ENCODE measurements at places on chromosomes 2 and 18.

DNA sequence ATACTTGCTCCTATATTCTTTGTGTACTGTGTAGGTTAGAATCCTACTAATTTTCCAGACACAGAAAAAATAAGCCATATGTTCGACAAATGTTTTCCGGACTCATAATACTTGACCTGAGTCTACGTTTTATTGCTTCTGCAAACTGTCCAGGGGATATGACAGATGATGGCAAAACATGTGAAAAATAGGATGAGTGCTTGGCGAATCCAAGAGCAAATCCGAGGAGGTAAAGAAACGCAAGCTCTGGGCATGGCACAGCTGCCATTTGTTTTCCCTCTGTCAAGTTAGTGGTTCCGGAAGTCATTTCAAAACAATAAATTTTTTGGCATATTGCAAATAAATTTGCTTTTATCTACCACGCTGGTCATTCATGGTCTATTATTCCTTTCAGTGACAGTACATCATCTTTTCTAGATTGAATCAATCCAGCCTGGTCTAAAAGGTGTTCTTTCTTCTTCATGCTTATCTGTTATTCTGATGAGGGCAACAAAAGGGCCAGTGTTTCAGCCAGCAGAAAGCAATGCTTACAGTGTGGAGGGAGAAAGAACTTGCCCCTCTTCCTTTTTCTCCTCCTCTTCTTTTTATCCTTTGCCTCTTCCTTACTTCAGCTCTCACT, 476.1 kb upstream of the SOX11 start:
- DNase-seq: no peak

DNA sequence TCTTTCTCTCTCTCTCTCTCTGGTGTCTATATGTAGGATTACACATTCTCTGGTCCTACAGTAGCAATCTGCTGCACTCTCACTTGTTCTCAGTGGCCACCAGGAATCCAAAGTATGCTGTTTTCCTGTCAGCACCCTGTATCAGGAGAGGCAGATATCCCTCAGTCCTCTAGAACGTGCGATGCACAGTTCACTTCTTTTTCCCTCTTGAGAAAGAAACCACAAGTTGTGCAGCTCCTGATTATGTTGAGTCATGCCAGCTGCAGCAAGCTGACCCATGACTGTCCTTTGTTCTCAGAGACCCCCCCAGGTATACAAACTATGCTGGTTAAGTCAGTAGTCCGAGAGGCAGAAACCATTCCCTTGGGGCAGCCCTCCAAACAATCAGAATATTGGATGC, 54.6 kb downstream of the LANCL1 start:
- no peak for DNase-seq

GRCh38 chr2:37418956-37419355, 74.5 kb downstream of the QPCT start:
- DNase-seq: peak; percentile 38

GRCh38 chr2:232772531-232772930, 3.8 kb downstream of the KCNJ13 start:
- DNase-seq: no peak
